D341Med (cell line): ENCODE measurements at places on chromosomes 4 and X.

DNA sequence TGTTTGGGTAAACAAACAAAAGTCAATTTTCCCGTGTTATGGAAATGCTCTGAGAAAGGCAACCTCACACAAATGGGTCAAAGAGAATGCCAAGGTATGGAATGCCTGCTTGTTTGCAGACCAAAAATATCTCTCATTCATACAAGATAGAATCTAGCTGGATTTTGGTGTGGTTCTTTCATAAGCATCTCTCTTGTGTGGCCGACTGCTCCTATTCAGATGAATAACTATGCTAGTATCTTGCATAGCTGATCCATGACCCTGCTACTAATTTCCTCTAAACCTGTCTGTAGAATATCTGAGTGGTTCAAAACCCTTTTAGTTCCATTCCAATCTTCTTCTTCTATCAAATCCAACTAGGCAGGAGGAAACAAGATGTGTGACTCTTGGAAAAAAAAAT, 28.2 kb upstream of the SORBS2 start:
- no peak for DNase-seq

- no peak for DNase-seq
Measured at GRCh38 chr4:15855804-15856475, 77.8 kb downstream of the CD38 start.

DNA sequence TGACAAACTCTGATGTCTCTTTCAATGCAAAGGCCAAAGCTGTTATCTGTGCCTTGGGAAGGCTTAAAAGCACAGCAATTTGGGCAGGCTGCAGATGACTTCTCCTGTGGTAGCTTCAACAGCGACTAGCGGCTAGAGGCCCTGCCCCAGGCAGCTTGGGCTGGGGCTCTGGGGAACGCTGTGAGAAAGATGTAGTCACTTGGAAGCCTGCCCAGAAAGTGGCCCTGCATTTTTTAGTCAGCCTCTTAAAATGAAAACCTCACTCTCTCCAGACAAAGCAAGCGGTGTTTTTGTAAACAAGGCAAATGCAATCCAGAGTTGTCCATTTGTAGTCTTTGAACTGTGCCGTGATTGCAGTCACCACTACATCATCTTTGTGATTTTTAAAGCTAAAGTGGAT, 27.5 kb downstream of the PCYT1B start:
- peak; percentile 21 for DNase-seq

- peak; percentile 58 for DNase-seq
Measured at GRCh38 chrX:151713849-151714248, 2.0 kb upstream of the FATE1 start.

DNA sequence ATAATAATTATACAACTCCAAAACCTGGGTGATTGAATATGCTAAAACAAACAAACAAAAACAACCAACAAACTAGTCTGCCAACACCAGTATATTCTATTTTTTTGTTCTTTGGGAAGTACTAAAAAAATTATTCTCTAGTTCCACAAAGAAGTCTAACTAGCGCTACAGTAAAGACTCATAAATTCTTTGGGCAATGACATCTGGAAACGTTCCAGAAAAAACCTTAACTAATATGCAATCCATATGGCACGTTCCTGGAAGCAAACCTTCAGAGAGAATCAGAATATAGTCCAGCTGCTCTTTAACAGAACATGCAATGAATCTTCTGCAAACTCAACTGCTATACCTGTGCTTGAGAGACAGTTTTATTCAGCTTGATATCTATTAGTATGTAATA, 500.1 kb downstream of the TRAM1L1 start:
- no peak for DNase-seq

- no peak for DNase-seq
Measured at GRCh38 chr4:46594661-46595060, 204.7 kb upstream of the GABRA2 start.

GRCh38 chr4:36427696-36428095, 146.3 kb downstream of the DTHD1 start:
- no peak for DNase-seq

GRCh38 chr4:102535398-102536082, 34.4 kb downstream of the NFKB1 start:
- no peak for DNase-seq

DNA sequence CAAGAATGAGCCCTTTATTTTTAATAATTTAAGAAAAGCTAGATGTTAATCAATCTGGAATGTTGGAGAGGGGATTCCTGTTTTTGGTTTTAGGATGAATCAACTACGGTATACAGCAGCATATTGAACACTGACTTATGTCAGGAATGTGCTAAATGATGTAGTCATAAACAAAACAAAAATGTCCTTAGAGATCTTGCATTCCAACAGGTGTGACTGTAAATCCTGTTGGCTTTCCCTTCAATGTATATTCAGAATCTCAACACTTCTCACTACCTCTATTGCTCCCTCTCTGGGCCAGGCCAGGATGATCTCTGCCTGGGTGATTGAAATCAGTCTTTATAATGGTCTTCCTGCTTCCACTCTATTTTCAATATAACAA, 37.8 kb upstream of the BDH2 start:
- DNase-seq: no peak

GRCh38 chrX:10140264-10140663, 16.5 kb upstream of the CLCN4 start:
- no peak for DNase-seq

- no peak for DNase-seq
Measured at GRCh38 chr4:184282895-184283654, 65.4 kb upstream of the ENPP6 start.

GRCh38 chr4:107196312-107196711, 160.2 kb upstream of the DKK2 start:
- no peak for DNase-seq

- no peak for DNase-seq
Measured at GRCh38 chrX:69303231-69303630, 138.0 kb upstream of the PJA1 start.

DNA sequence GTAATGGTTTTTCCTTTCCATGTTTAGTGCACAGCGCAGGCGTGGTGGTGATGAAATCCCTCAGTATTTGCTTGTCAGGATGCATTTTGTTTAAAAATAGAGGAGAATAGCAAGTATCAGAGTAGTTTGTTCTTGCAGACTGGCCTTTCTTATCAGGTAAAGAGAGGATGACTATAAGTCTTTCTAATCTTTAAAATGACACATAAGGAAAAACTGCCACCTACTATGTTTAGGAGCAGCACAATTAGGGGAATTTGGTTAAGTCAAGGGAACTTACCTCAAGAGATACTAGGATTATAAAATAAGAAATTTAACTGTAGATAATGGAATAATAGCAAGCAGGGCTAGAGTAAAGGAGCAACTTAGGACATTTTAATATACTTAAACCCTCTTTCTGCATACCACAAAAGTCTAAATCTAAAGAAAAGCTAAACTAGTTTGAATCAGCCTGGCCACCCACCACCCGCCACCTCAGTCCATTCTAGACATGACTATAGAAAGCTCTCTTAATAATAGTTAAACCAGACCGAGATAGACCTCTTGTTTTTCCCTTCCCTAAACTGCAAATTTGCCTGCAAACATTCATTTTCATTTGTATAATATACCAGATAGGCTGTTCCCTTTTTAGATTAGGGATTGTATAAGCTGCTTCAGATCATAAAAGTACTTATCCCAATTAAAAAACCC, 62.0 kb downstream of the APOOL start:
- no peak for DNase-seq

DNA sequence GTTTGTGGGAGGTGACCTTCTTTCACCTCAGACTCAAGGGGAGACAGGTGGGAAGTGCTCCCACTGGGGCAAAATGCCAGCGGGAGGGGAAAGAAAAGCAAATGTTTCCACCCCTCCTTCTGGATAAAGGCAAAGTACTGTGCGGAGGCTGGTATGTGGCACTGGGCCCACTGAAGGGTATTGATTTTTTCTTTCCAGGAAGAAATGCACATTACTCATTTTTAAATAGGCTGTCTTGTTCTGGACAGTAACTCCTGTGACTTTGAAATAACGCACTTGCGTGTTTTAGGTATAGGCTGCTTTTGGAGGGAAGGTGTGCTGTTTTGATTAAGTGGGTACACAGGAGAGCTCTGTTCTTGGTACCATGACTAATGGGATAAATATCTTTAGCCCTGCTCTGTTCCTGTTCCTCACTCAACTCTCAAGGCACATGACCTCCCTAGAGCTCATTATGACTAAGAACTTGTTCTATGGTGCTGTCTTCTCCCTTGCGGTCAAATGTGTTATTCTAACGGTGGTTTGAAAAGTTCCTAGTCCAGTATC, 40.7 kb upstream of the MBTPS2 start:
- no peak for DNase-seq

GRCh38 chr4:153151535-153152455, 52.4 kb upstream of the TRIM2 start:
- DNase-seq: peak; percentile 91
